ENCODE measurements at places on chromosomes 13 and 19. TPM values are rescaled to one million over a fixed set of nuclear protein-coding genes. Genes with fewer than 3 reads are reported as not detected.

Gene FZR1
- 60.5 TPM for total RNA-seq

Gene THSD8
- 13.2 TPM for total RNA-seq

Gene PRSS57
- total RNA-seq: not detected

Gene ZNF829
- total RNA-seq: 1.3 TPM

Gene ZNF526
- total RNA-seq: 13.3 TPM

Gene TTYH1
- total RNA-seq: not detected

Gene NBEA
- 4.4 TPM for total RNA-seq

Gene CAMSAP3
- 0.22 TPM for total RNA-seq

Gene KLK3
- total RNA-seq: not detected

Gene SIGLEC5
- total RNA-seq: not detected

Gene MEIOSIN
- total RNA-seq: not detected

Gene IGSF23
- total RNA-seq: not detected

Gene ALG11
- total RNA-seq: 31.0 TPM
